ENCODE measurements at places on chromosomes 2 and 18.

- DNase-seq: peak; percentile 59
Measured at GRCh38 chr2:28621172-28622100, 125.6 kb downstream of the PLB1 start.

DNA sequence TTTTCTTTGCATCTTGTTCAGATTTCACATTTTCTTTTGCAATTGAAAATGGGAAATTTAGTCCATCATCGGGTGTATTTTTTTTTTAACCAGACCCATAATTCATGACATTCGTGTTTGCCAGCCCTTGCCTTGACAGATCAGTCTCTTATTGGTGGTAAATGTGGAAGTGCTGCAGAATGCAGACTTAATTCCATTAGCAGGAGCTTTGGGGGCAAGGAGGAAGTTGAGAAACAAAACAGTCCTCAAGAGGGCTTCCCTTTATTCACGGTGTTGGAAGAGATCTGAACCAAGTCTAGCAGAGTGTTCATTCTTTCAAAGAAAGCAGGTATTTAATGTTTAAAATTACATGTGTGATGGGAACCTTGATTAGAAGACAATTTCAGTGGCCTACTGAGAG, 16.6 kb upstream of the RPE start:
- DNase-seq: no peak

GRCh38 chr2:114727012-114727411, 284.6 kb downstream of the DPP10 start:
- DNase-seq: no peak

DNA sequence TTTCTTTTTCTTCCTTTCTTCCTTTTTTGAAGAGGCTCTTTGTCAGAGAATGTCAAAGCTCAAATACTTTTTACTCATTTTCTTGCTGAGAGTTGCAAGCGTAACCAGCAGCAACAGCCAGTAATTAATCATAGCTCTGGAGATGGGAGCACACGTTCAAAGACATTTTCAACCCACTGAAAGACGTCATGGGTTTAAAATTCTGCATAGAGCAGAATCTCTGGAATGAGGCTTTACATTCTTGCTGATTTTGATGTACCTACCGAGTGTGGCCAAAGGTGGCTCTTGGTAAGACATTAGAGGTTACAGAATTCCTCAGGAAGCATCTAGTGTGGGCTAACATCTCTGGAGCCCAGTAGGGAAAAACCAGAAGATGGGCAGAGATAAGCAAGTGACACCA, 292.5 kb downstream of the MTX2 start:
- DNase-seq: no peak

- DNase-seq: no peak
Measured at GRCh38 chr2:198488964-198489363, 684.6 kb downstream of the PLCL1 start.

Measured in activated CD4-positive, CD25-positive, alpha-beta regulatory T cell treated with anti-CD3 and anti-CD28 coated beads, Interleukin-2, amount 50 U/mL, for 16 hours (primary cell).